ENCODE measurements at places on chromosomes 3 and 15.

GRCh38 chr3:134651347-134652041 is 672 bp upstream of the KY start:
- DNase-seq: peak; percentile 85

DNA sequence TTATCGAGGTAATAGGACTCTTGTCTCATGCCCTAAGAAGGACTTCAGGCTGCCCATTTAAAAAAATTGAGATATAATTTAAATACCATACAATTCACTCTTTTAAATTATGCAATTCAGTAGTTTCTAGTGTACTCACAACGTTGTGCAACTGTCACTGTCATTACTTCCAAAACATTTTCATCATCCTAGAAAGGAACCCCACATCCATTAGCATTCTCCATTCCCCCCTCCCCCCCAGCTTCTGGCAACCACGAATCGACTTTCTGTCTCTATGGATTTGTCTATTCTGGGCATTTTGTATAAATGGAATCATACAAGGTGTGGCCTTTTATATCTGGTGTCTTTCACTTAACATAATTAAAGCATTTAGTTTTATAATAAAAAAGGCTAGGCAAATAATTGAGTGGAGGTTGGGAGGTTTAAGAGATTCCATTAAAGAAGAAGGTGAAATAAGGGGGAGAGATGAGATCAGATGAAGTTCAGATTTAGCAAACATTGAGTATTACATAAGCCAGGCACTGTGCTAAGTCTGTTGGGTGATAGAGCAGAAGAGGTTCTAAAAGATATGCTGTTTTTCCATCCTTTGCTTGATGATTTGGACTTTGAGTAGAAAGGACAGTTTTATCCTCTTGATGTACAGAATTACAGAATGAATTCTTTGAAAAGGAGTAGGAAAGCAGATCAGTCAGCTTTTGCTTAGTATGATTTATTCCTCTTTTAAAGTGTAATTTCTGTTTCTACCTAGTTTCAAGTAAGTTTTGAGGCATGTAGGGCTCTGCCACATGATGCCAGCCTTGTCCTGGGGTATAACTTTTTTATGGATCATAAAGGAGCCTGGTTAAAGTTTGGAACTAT is 36.3 kb downstream of the UBE2E2 start:
- DNase-seq: no peak

GRCh38 chr15:54707805-54708752 is 488.7 kb downstream of the RSL24D1 start:
- DNase-seq: no peak

- no peak for DNase-seq
These were observed 18.3 kb downstream of the SLC12A8 start for GRCh38 chr3:125194061-125194848.

DNA sequence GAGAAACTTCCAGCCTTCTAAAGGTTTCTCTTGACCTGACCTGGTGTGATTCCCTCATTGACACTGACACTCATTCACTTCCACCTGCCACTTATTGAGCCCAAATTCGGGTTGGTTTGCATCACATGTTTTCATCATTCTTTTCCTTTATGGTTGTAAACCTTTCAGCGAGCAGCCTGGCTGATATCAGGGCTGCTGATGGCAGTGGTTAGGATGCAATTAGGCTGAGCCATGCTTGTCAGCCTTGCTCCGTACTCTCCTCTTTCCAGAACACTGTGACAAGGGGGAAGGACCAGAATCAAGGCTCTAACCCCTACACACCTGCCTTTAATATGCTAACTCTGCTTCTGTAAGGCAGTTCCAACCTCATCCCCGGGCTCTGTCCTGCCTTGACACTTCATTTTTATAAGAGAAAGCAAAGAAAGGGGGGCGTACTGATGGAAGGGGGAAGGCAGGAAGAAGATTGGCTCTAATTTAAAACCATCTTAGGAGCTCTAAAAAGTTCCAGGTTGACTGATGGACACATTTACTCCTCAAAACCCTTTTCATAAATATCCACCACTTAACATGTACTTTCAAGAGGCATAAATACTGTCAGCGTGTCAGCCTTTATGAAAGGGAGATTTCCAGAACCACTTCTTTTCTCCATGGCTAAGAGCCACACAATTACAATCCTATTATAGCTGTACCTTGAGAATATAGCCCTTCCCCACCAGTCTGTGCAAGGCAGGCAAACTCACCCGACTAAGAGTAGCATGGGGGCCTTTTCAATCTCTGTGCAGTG is 5.7 kb downstream of the NMNAT3 start:
- no peak for DNase-seq

- DNase-seq: no peak
These were observed 5.6 kb upstream of the FOXP1 start for GRCh38 chr3:71589132-71589531.

DNA sequence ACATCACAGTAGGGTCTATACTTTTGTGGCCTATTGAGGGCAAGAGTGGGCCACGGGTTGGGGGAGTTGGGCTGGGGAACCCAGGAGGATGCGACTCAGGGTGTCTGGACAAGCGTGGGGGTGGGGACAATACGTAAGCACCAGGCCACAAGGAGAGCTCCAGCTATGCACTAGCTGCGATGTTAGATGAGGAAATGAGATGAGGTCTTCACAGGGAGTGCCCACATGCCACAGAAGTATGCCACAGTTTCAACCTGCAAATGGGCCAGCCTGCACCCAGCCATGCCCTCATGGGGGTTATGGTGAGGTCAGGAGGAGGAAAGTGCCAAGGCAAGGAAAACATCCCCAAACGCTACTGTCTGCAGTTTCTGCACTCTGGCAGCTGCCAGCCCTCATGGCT is 30.5 kb downstream of the CACNA2D2 start:
- no peak for DNase-seq

DNA sequence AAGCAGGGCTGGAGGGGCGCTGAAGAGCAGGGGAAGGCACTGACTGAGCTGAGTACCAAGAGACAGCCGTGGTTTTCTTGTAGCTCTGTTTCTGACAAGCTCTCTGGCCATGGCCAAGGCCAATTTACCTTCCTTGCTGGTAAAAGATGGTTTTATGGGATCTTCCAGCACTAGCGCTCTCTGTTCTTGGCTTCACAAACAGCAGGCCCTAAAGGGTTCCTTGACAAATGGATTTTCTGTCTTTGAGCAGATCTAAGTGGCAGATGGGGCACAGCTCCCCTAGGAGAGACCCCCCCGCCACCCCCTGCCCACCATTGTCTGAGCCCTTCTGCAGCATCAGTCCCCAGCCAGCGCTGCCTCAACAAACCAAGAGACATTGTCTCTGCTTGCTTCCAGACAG is 66.6 kb downstream of the GAP43 start:
- no peak for DNase-seq

DNA sequence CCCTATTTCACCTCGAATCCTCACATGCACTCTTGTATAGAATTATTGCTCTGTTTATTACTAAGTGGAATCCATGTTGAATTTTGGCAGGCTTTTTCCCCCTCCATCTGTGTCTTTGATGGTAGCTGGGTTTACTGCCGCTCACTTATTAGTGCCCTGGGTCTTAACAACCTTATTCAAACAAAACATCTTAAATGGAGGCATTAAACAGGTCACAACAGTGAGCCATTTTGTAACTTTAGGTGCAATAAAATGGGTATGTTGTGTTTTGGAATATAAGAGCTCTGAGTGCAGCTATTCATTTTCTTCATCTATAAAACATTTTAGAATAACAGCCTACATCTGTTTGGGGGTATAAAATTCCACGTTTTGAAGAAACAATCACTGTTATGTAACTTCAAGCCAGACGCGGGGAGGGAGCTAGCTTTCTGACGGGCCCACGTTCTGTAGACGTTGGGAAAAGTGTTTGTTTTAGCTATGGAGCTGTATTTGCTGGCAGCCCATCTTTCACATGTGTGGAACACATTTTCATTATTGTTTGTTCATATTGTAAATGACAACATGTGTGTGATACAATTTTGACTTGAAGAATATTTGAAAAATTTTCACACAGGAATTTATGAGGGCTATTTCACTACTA is 122.0 kb downstream of the SLC25A26 start:
- DNase-seq: no peak

GRCh38 chr3:39506863-39507262 is 39.4 kb downstream of the MOBP start:
- DNase-seq: no peak

GRCh38 chr15:71060983-71061382 is 54.3 kb upstream of the THSD4 start:
- DNase-seq: no peak

- peak; percentile 27 for DNase-seq
These were observed 101.6 kb upstream of the NR2E3 start for GRCh38 chr15:71708741-71709140.

DNA sequence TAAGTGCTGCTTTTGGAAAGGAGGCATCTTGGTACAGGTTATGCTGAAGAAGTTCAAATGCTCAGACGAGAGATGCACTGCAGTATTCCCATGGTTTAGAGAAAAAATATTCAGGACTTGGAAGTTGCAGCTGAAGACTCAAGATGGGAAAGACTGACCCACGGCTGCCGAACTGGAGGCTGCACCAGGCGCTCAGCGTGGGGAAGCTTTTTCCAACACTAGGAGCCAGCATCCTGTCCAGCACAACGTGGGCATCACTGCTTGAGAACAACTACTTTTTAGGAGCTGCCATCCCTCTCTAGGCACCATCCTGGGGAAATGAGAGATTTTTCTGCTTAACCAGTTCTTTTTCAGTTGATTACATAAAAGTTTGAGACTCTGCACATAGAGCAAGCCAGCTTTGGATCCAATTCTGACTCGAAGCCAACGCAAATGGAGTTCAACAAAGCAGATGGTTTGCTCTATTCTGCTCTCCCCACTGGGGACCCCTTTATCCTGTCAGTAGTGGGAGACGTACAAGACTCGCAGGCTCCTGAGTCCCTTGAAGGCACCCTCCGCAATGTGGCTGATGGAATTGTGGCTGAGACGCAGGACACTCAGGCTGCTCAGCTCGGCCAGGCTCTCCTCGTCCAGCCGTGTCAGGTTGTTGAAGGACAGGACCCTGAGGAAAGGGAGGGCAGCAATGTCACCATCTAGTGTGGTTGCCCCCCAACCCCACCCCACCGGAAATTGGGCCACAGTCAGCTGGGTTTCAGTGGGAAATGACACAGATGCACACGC is 93.8 kb downstream of the LRIG1 start:
- DNase-seq: peak; percentile 27

DNA sequence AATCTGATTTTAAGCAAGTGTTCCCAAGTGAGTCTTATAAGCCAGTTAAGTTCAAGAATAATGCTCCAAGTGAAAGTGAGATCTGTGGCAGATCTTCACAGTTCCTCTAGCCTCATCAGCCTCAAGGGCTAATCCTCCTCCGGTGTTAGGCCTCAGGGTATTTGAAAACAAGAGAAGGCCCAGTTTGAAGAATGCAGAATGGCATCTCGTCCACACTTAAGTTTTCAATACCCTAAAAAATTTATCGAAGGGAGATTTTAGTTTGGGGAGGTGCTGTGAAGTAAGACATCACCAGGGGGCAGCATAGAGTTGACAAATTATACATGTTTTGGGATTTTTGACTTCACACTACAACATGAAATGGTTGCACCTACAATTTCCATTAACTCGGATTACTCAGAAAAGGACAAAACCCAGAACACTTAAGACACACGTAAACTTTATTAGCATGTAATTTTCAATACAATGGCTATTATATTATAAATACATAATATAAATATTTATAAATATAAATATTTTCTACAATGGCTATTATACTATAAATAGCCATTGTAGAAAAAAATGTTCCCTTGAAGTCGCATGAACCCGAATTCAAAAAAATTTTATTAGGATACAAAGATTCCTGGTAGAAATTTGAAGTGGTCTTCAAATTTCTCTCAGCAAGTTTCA is 2.3 kb upstream of the TMEM266 start:
- no peak for DNase-seq

GRCh38 chr15:49278751-49279150 is 108.7 kb downstream of the GALK2 start:
- no peak for DNase-seq

DNA sequence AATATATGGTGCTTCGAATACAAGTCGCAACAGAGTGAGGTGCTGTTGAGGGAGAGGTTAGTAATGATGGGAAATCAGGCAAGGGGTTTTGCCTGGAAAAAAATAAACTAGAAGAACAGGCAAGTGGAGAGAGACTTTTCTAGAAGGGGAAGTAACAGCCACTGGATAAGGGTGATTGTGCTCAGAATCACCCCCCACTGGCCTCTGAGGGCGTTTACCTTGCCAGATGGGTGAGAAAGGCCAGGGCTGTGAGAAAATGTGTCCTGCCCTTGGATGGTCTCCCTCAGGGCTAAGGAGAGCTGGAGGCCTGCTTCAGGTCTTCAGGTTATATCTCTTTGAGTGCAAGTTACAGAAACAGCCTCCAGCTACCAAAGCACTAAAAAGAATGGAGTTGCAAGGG is 151.8 kb downstream of the MEX3B start:
- no peak for DNase-seq

- peak; percentile 36 for DNase-seq
These were observed 6.4 kb upstream of the RTP3 start for GRCh38 chr3:46491089-46492070.

- no peak for DNase-seq
These were observed 14.3 kb downstream of the CTNNB1 start for GRCh38 chr3:41213588-41213987.

- DNase-seq: no peak
These were observed 199.3 kb downstream of the MEIS2 start for GRCh38 chr15:36901012-36901411.

DNA sequence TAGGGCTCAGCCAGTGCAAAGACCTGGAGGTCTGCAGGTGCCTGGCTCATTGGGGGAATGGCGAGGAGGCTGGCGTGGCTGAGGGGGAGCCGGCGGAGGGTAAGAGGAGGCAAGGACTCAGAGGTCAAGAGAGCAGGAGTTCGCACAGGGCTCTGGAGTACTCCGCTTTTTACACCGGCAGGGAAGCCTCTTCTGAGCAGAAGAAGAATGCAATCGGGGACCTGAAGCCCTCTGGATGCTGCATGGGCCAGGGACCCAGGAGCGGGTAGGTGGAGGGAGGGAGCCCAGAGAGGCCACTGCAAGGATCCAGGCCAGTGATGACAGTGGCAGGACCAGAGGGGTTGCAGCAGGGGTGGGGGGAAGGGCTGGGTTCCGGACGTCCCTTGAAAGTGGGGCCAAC is 70.4 kb upstream of the TAMM41 start:
- DNase-seq: no peak

DNA sequence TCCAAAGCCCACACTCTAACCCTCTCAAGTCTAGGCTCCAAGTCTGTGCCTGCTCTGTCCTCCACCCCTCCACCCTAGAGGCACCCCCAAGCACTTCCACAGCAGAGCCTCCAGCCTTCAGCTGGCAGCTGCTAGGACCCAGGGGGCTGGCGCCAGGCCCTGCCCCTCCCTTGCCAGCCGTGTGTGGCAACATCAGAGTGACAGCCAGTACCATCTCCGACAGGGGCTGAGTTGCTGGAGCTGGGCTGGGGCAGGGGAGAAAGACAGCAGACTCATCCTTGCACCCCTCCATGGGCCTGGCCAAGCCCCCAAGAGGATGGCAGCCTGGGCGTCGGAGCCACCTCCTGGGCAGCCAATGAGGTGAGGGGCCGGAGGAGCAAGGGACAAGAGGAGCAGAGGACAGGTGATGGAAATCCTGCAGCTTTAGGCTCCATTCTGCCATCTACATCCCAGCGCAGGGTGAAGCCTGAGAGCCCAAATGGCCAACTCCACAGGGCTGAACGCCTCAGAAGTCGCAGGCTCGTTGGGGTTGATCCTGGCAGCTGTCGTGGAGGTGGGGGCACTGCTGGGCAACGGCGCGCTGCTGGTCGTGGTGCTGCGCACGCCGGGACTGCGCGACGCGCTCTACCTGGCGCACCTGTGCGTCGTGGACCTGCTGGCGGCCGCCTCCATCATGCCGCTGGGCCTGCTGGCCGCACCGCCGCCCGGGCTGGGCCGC is at the start of gene GPR62:
GPR62 (plus strand) TSS at position 207 of the 718 bp plus-strand sequence; CDS start at position 479, 272 bp downstream.
- DNase-seq: no peak

GRCh38 chr15:72368325-72368724 is 7.5 kb downstream of the HEXA start:
- no peak for DNase-seq

Data from heart left ventricle (tissue), 16 donors.